Osteoblast (primary cell): ENCODE measurements at places on chromosomes 4 and X.

- DNase-seq: no peak
These were observed 119.0 kb downstream of the MANBA start for GRCh38 chr4:102641793-102642192.

DNA sequence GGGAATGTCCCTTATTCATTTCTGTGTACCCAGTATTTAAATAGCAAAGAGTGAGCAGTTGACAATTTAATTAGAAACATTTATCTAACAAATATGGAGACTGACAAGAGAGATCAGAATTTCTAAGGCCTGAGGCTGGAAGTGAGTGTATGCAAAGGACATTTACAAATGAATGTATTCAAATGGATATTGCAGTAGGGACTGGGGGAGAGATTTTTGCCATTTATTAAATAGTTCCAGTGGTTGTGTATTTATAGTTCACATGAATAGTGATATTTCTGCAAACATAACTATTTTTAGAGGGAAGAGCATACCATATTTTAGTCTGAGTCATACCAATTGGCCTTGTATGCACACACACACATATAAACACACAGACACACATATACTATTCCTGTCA lies 592.4 kb downstream of the GLUD2 start:
- no peak for DNase-seq

DNA sequence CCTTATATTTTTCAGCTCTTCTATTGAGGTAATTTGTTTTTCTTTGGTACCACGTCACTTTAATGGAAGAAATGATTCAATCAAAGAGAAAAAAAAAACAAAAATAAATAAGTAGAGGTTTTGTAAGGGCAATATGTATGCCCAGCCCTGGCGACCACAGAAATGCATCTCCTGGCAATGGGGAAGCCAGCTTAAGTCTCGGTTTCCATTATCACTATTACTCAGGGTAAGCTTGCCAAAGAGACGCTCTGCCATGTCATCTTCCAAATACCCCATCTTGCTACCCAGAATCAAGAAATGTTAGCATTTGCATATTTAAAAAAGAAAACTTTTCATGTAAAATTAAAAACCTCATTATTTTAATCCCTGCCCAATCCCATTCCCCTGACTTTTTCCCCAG lies 68.8 kb downstream of the FAM47C start:
- no peak for DNase-seq

DNA sequence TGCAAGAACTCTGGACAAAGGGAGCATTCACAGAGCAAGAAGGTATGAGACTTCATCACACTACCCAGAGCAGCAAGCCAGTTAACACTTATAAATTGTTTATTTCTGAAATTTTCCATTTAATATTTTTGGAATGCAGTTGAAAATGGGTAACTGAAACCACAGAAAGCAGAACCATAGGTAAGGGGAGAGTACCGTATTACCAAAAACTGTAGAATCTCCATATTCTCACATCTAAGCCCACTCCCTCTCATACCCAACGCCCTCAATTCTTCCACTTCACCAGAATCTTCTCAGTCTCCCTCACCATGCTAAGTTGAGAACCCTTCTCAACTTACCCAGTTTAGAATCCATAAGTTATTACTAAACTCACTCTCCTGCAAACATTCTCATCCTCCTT lies 277.8 kb downstream of the SPOCK3 start:
- no peak for DNase-seq

- DNase-seq: peak; percentile 39
These were observed 221.7 kb downstream of the APBB2 start for GRCh38 chr4:40992472-40993295.

DNA sequence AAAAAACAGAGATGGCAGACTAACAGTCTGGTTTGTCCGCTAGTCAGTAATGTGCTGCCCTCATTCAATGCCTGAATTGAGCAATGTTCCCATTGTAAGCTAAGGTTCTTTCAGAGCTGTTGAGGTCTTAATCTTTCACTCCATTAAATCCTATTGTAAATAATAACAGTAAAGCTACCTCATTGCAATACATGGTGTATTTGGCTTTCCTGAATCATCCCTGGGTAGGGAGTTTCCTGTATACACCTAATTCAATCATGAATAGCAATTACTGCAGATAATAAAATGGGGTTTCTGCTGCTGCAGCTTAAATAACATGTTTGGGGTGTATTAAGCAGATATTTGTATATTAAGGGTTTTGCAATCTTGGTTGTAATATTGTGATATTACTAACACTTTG lies 1100.2 kb upstream of the INTU start:
- no peak for DNase-seq

DNA sequence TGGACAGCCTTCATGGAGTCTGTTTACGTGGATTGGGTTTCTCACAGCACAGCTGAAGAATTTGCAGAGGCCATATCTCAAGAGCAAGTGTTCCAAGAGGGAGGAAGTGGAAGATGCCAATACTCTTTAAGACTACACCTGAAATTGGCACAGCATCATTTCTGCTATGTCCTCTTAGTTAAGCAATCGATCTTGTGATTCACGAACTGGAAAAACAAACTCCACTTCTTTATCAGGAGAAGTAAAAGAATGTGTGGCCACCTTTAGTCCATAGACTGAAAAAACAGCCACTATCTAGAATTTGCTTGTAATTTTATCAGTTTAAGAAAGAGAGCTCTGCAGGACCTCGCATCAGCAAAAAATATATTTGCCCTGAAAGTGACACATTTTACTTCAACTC lies 473.1 kb upstream of the ATOH1 start:
- DNase-seq: no peak

- peak; percentile 34 for DNase-seq
These were observed 111.5 kb downstream of the GNL3L start for GRCh38 chrX:54641530-54641929.

DNA sequence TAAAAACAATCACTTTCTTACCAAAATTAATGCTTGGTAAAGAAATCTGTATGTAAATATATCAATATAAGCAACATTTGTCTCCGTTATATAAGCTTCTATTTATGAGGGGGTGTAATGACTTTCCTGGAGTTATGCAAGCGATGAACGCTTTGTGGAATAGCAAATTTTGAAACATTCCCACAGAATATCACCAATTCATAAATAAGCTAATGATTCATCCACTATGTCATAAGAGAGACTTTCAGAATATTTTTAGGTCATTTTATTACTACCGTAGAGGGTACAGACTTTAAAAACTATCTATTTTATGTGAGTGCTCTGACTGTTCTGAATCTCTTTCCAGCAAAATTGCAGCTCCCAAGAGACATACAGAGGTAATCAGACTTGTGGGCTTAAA lies 179.5 kb upstream of the FTHL17 start:
- DNase-seq: no peak
